ENCODE measurements at places on chromosomes 6 and 20.

DNA sequence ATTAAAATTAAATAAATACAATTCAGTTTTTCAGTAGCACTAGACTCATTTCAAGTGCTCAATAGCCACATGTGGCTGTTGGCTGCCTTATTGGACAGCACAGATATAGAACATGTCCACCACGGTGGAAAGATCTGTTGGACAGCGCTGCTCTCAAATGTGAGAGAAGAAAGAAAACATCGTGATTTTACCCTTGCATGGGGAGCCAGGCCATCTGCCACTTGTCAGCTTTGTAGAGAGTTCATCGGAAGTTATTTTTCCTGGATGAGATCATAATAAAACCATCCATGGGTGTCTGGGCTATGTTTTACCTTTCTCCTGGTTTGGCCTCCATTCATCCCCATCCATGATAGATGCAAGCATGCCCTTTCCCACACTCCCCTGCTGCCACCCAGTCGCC lies 5.8 kb upstream of the KIF3B start:
- DNase-seq = no peak

GRCh38 chr6:43213431-43213830 lies 15.8 kb downstream of the DNPH1 start:
- DNase-seq = no peak

DNA sequence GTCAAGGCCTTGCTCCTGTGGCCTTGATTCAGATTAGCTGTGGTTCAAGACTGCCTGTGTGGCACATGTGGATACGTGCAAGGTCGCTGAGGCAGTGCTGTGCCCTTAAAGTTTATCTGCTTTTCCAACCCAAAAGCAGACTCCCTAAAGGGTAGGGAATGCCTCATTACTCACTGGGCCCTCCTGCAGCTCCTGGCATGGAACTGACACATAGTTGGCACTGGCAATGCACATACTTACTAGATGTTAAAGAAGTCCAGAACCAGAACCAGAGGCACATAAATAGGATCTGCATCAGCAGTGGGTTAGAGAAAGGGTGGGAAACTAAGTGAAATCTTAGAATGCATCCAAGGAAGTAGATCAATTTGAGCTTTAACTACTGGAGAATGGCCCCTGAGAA lies 90.6 kb upstream of the MLN start:
- DNase-seq = no peak

GRCh38 chr20:17797161-17797560 lies 97.4 kb downstream of the BANF2 start:
- DNase-seq = no peak

DNA sequence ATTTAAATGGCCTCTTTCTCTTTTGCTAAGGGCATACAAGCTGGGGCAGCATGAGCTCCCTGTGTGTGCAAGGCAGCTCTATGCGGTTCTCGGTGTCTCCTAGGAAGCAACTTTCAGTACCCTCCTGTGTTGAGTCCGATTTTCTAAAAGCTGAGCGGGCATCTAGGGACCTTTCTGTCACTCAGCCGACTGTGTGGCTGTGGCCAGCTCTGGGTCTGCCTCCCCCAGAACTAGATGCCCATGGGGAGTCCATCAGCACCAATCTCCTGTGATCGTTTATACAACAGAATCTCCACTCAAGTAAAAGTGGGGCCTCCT lies 7.5 kb downstream of the NELFCD start:
- no peak for DNase-seq

DNA sequence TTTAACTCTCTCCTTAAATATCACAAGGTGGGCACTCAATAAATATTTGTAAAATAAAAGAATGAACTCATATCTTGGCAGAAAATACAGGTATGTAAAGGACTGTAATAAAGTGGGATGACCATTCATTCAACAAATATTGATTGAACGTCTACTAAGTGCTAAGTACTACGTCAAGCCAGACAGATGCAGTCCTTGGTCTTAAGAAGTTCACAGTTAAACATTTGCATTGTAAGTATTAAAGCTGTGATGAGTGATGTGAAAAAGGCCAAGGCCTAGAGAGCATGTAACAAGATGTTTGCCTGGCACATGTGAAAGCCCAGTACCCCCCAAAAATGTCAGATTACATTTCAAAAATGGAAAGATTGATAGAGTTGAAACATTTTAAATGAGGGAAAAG lies 130.1 kb upstream of the TMEM170B start:
- DNase-seq = no peak

DNA sequence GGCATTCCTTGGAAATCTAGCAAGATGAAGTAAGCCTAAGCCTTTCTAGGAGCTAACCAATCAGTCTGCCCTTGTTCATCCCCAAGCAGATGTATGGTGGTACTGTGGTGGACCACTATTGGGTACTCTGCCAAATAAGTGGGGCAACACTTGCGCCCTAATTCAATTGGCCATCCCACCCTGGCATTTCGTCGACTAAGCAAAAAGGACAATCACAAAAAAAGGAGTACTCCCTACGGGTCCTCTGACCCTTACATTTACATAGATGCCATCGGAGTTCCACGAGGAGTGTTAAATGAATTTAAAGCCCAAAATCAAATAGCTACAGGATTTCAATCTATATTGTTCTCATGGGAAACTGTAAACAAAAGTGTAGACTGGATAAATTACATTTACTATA lies 19.5 kb downstream of the CHD6 start:
- no peak for DNase-seq

GRCh38 chr6:6973721-6974120 lies 134.0 kb upstream of the RREB1 start:
- no peak for DNase-seq

GRCh38 chr6:152225241-152225934 lies 411.8 kb downstream of the SYNE1 start:
- no peak for DNase-seq

DNA sequence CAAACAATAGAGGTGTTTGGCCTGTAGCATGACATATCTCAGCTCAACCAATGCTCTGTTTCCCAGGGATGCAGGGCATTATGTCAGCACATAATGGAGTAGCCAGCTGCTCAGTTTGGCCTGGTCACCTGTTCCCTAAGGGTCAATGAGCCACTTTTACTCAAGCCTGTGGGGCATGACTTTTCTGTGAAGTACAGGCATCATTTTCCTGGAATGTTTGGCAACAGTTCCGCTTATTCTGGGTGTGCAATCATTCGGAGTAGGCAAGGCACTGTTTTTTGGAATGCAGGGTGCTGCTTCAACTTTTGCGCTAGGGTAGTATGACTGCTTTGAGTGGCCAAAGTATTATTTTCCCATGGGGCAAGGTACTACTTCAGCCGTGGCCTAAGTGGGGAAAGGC lies 665.4 kb downstream of the EPHA7 start:
- no peak for DNase-seq

DNA sequence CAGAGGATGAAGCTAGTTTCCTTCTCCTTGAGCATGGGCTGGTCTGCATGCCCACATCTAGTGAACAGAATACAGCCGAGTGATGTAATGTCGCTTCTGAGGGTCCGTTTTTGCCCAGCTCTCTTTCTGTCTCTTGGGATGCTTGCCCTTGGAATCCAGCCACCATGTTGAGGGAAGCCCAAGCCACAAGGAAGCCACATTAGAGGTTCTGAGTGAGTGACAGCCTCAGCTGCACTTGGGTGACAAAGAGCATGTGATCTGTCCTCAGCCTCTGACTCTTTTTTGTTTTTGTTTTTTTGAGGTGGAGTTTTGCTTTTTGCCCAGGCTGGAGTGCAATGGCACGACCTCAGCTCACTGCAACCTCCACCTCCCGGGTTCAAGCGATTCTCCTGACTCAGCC lies 100.6 kb upstream of the SALL4 start:
- DNase-seq = no peak

DNA sequence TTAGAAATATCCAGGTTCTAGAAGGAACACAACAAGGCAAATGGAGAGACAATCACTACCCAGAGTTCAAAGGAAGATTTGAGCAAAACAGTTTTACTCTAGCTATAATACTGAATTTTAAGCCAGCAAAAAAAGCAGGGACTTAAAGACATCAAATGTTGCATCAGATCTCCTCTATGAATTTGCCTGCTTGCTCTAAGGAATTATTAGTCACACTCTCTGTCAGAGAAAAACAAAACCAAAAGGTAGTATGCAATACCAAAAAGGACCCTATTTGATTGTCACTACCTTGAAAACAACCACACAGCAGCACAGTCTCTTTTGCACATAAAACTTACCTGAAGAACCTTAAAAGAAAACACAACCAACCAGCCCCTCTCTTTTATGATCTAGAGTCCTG lies 46.3 kb downstream of the BTBD9 start:
- no peak for DNase-seq

DNA sequence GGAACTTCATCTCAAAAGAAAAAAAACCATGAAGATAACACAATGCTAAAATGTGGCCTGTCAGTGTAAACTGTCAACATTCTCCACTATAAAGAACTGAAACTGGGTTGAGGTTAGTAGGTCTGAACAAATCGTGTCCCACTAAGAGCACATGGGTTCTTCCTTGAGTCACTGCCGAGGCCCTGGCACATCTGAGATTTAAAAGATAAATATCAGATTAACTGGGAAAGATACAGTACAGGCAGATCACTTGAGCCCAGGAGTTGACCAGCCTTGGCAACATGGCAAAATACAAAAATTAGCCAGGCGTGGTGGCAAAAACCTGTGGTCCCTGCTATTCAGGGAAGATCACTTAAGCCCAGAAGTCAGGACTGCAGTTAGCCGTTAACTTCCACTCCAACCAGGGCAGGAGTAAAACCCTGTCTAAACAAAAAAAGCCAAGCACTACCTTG lies 5.6 kb downstream of the EEF1A1 start:
- no peak for DNase-seq

DNA sequence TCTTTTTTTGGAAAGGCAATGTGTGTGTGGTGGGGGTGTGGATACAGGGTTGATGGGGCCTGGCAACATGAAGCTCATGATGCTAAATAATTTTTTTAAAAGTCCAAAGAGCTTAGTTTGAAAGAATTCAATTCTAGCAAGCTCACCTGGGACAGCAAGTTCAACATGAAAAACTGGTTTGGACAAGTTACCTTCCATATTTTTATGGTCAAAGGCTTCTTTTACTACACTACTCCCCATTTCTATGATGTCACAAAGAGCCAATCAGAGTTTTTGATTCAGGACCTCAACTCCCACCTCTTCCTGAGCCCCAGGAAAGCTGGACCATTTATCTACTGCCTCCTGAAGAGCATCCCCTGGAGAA lies 66.1 kb upstream of the CTNNBL1 start:
- no peak for DNase-seq

DNA sequence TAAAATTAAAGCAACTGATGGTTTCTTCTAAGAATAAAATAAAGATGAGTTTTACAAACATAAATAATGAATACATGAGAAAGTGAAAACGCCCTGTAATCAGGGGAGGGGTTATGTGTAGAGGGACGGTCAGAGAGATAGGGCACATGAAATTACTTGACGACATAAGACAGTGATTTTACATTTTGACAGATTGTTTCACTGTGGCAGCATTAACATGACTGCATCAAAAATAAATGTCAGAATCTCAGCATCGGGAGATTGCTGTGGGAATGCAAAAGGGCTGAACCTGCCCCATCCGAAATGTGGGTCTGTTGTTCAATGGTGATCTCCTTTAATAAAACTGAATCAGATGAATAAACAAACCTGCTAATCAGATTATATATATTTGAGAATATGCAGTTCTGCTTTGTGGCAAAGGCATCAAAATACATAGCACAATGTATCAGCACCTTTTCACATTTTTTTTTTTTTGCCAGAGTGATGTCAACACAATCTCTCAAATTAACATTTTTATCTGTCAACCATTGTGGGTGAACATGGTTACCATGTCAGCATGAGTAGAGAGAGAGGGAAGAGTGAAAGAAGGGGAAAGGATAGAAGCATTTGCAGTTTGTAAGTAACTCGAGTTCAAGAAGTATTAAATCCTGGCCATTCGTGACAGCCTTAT lies 177.1 kb upstream of the MAN1A1 start:
- DNase-seq = no peak

GRCh38 chr6:135038335-135038734 lies 16.3 kb downstream of the HBS1L start:
- DNase-seq = no peak

DNA sequence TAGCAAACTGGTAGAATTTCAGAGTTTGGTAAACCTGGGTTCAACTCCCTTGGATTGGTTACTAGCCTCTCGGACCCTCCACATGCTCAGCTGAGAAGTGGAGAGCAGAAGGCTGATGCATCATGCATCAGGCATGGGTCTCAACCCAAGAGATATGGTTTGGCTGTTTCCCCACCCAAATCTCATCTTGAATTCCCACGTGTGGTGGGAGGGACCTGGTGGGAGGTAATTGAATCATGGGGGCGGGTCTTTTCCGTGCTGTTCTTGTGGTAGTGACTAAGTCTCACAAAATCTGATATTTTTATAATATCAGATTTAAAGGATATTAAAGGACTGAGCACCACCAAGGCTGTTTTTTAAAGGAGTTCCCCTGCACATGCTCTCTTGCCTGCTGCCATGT lies 75.1 kb downstream of the PPP1R3G start:
- no peak for DNase-seq

DNA sequence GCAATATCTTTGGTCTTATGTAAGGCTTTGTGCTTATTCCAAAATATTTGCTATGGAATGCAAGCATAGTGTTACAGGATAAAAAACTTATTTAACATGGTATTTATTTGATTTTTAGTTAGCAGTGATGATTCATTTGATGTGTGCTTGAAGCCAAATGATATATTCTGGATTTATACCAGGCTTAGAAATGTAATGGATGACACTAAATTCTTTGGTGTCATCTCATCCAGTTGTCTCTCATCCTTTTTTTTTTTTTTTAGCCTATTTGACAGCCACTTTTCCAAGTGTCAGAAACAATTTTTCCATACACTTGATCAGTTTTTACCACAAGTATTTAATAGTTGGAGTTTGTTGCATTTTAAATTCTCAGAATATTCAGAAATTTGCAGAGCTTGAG lies 515.3 kb downstream of the CDKAL1 start:
- DNase-seq = no peak

DNA sequence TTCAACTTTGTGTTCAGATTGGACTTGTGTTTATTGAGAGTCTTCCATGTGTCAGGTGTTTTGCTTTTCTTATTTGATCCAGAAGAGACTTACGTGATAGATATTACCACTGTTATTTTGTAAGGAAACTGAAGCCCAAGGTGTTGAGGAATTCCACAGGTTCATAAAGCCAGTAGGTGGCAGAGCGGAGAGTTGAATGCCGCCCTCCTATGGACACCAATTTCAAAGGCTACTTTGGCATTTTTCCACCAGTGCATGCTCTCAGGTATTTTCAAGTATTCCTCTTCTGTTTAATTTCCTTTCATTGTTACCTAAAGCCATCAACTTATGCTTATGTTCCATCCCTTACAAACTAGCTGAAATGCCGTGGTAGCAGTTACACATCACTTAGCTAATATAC lies 14.0 kb upstream of the COL10A1 start:
- no peak for DNase-seq

- no peak for DNase-seq
These were observed at the start of gene SLPI for GRCh38 chr20:45254383-45255262. Gene SLPI, minus strand, starts transcription at chr20:45254564. Its CDS starts 21 bp downstream, at chr20:45254543.

DNA sequence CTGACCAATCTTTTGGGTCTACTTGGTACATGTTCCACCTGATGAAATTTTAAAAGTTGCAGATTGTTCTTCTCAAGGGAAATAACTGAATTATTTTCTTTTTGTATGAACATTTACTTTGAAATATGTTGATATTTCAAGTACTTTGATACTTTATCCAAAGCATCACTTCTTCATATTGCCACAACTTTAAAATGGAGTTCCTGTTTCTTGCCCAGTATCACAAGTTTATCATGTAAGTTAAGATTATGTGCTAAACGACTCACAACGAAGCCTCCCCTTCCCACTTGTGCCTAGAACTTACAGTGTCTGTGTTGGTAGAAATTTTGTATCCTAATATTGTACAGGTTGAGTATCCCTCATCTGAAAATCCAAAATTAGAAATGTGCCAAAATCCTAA lies 108.4 kb downstream of the ARID1B start:
- no peak for DNase-seq
